ENCODE measurements at places on chromosomes 3 and 15. TPM values are rescaled to one million over a fixed set of nuclear protein-coding genes. Genes with fewer than 3 reads are reported as not detected.

BNC1 gene
- total RNA-seq, result 0.21 TPM

GRM2 gene
- 0.15 TPM for total RNA-seq

DNA sequence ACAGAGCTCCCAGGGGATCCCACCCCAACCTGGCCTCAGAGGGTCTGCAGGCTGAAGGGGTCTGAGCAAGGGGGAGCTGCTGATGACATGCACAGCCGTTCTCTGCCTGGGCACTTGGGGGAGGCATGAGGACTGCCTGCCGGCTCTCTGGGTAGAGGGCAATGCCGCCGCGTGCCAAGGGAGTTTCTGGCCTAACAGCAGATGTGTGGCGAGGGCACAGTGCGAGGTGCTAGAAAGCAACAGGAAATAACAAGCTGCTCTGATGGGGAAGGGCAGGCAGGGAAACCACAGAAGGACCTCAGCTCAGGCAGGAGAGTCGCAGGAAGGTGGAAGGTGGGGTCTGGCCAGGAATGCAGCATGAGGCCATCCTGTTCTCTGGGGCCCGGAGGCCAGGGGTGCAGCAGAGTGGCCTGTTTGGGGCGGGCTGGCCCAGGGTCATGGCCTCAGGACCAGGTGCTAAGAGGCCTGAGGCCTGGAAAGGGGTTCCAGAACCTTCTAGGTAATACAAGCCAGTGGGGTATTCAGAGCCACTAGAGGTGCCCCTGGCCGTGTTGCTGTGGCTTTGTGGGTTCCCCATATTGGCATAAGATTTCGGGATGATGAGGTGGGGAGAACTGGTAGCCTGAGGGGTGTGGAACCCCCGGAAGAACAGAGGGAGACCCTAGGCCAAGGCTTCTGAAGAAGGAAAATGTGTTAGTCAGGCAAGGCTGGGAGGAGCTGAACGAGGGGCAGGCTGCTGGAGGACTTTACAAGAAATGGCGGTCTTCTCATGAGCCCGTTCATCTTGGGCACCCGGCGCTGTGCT lies 41.2 kb downstream of the RGMA start:
- no peak for DNase-seq

GRCh38 chr15:63035253-63035652 lies 7.3 kb upstream of the TPM1 start:
- no peak for DNase-seq

DNA sequence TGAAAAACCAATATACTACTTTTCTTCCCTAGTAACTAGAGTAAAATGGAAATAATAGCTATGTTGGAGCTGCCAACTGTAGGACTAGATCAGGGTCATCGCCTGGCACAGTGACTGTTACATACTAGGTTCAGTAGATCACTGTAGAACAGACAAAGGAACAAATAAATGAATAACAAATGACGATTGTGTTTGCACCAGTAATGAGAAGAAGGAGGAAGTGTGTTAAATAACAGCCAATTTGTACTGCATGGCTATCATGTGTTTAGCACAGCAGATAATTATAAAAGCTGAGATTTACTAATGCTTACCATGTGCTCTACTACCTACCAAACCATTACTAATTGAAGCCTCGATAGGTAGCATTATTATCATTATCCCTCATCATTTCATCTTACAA lies 85.3 kb upstream of the FXR1 start:
- DNase-seq, result no peak
